ENCODE measurements at places on chromosomes 4 and X. TPM values are rescaled to one million over a fixed set of nuclear protein-coding genes. Genes with fewer than 3 reads are reported as not detected.

Gene UNC5C
- total RNA-seq, result 0.04 TPM

Gene TEX11
- total RNA-seq, result not detected

Gene DUSP9
- 2.9 TPM for total RNA-seq

Gene FAM47A
- total RNA-seq, result not detected

Gene CSAG1
- total RNA-seq, result not detected

Gene SLC4A4
- 0.86 TPM for total RNA-seq

Gene RAB41
- not detected for total RNA-seq

Gene PIM2
- 9.4 TPM for total RNA-seq

Gene WNK3
- total RNA-seq, result 0.53 TPM

Gene RIBC1
- 1.3 TPM for total RNA-seq

Gene CPZ
- total RNA-seq, result not detected

Gene DKK2
- total RNA-seq, result not detected

Gene GABRQ
- total RNA-seq, result not detected

Data from hair follicular keratinocyte (primary cell).